ENCODE measurements at places on chromosomes 5 and 9. TPM values are rescaled to one million over a fixed set of nuclear protein-coding genes. Genes with fewer than 3 reads are reported as not detected.

The NR2F1-AS1 gene
- 22.3 TPM for total RNA-seq

The SMIM15 gene
- 33.1 TPM for total RNA-seq

The ASPN gene
- 2.9 TPM for total RNA-seq

The GPX3 gene
- total RNA-seq: 3,069 TPM

The CDH9 gene
- total RNA-seq: not detected

The CCL27 gene
- total RNA-seq: not detected

The CAVIN4 gene
- 0.49 TPM for total RNA-seq

The TLX3 gene
- not detected for total RNA-seq

The ADAMTSL2 gene
- 2.0 TPM for total RNA-seq

The DMGDH gene
- 4.2 TPM for total RNA-seq

The ANGPTL2 gene
- total RNA-seq: 65.8 TPM

The CHSY3 gene
- 3.9 TPM for total RNA-seq

The ANXA6 gene
- total RNA-seq: 190 TPM

The SYK gene
- 12.0 TPM for total RNA-seq

The ITGA2 gene
- total RNA-seq: 18.4 TPM

The QRFP gene
- not detected for total RNA-seq

The SLC34A1 gene
- not detected for total RNA-seq

The TBC1D9B gene
- 125 TPM for total RNA-seq

The RGMB gene
- total RNA-seq: 39.0 TPM

The ABHD17B gene
- total RNA-seq: 12.0 TPM

The HRH2 gene
- total RNA-seq: 0.98 TPM

The OLFM1 gene
- total RNA-seq: 39.0 TPM

The LHX6 gene
- 8.1 TPM for total RNA-seq

The RASGRF2 gene
- 8.8 TPM for total RNA-seq

The SPATA31E1 gene
- not detected for total RNA-seq

The BSPRY gene
- 3.9 TPM for total RNA-seq

The STXBP1 gene
- 56.2 TPM for total RNA-seq

The SOHLH1 gene
- total RNA-seq: not detected

The SLC35D2 gene
- 17.9 TPM for total RNA-seq

The DOCK8 gene
- 18.4 TPM for total RNA-seq
